ENCODE measurements at places on chromosomes 1 and 21. TPM values are rescaled to one million over a fixed set of nuclear protein-coding genes. Genes with fewer than 3 reads are reported as not detected.

DNA sequence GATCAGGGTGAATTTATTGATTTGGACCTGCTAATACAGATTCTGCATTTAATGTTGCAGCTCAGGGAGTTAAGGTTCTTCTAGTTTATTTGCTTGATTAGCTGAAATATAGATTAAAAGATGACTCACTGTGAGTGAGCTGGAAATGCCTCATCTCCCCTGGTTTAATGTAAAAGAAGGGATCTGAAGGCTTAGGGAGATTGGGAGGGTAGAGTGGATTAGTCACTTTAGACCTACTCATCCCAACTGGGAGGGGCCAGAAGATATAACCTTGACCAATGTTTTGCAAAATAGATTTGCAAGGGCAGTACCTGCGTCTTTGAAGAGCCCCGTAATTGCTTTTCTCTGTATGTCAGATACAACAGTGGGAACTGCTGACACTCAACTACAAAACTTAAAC, 922.8 kb upstream of the ADGRL4 start:
- no peak for DNase-seq

Gene KRTAP12-2
- not detected for total RNA-seq

Gene PERM1
- not detected for total RNA-seq

Gene COQ8A
- total RNA-seq: 42.4 TPM

DNA sequence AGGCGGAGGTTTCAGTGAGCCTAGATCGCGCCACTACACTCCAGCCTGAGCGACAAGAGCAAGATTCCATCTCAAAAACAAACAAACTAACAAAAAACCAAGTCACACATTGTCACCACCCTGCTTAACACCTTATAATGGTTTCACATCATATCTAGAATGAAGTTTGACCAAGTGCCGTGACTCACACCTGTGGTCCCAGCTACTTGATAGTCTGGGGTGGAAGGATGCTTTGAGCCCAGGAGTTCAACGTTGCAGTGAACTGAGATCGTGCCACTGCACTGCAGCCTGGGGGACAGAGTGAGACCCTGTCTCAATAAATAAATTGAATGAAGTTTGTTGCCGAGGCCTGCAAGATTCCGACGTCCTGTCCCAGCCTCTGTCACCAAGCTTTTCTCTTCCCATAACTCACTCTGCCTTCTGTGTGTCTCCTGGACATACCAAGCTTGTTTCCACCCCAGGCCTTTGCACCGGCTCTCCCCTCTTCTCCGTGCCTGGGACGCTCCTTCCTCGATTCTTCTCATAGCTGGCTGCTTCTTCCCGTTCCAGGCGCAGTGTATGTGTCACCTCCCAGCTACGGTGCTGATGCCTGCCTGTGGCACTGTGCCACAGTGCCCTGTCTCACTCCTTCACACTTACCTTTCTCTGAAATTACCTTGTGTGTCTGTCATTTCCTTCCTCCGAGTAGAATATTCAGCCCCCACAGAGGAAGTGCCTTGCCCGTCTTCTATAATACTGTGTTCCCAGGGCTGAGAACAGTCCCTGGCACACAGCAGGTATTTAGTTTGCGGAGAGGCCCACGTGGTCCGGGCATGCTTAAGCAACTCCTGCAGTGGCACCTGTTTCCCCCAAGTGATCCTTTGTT, 3.8 kb upstream of the SELENON start:
- no peak for DNase-seq

- DNase-seq: no peak
Observed at GRCh38 chr1:166289309-166290050, 122.7 kb upstream of the FAM78B start.

DNA sequence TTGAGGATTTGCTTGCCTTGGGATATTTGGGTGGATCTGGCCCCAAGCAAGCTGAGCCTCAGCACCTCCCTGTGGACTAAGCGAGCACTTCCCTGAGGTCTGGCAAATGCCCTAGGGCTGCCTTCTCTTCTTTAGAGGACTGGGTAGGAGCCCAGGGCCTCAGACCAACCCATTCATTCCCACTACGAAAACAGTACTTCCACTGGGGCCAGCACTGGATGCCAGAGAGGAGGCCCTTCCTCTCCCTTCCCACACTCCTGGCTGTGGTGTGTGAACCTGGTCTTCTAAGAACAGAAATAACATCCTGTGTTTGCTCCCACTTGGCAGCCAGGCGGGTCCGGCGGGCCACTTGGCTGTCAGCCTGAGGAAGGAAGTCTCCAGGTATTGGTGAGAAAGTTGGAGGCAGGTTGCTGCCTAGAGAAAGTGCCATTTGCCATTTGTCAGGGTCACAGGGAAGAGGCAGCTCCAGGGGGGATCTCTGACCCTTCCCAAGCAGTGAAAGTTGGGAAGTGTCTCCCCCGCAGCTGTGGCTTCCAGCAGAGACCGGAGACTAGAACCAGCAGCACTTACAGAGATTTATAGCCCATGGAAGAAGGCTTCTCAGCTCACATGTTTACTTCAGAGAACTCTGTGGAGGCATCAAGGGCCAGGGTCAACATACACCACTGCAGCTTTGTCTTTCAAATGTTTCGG, 323.5 kb downstream of the SIPA1L2 start:
- no peak for DNase-seq

- DNase-seq: no peak
Observed at GRCh38 chr1:25873120-25873519, 2.4 kb downstream of the PAQR7 start.

GRCh38 chr1:156842618-156843300, 16.2 kb downstream of the INSRR start:
- DNase-seq: no peak

DNA sequence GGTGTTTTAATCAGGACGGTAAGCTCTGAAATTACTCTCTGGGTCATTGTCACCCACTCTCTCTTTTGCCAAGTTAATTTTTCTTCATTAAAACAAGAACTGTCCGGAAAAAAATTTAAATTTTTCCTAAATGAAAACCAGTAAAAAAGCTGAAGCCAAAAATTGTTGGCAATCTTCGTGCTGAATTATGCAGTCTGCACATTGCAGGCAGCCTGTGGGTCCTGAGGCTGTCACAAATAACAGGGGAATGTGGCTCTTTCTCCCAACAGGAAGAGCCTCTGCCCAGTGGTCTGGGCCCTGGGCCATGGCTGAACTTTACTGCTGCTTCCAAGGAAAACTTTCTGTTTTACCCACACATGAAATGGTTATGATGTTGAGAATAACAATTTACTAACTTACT, 153.9 kb upstream of the SPAG17 start:
- no peak for DNase-seq

DNA sequence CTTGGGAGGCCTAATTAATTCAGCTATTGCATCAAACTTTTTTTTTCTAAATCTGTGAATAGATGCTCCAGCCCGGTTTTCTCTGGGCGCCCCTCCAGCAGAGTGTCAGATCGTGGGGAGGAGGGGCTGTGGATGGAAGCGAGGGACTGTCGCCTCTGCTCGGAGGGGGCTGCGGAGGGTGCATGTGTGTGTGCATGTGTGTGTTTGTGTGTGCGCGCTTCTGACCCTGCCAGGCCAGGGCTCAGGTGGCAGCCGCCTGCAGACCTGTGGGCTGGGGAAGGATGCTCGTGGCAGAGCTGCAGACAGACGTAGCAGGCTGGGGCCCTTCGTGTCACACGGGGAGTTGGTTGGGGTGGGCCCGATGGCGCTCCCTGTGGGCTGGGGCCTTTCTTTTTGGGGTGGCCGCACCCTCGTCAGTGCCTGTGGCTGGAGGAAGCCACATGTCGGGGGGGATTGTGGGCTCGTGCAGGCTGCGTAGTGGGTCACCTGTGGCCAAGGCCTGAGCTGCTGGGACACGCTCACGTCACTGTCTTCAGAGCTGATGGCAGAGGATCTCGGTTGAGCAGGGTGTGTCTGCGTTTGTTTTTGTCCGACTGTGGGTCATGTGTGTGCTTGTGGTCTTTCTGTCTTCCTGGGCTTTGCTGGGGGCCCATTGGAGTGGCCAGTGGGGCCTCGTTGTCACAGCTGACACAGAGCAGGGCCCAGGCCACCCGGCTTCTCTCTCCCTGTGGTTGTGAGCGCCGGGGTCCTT, 2.8 kb downstream of the SKI start:
- peak; percentile 74 for DNase-seq

DNA sequence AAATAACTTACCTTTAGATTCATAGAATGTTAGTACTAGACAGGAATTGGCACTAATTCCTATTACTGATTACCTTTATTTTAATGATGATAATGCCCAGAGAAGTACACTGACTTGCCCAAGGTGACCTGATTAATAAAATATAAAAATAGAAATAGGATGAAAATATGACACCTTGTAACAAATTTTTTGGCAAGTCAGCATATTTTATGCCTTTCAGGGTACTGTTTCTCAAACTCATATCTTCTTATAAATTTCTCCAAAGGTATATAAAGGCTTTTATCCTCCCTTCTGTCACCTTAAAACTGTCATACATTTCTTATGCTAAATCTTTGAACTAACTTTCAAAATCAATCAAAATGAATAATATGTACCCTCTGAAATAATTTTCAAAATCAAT, 171.4 kb downstream of the LRRC40 start:
- no peak for DNase-seq

- no peak for DNase-seq
Observed at GRCh38 chr1:58402444-58402843, 144.1 kb downstream of the OMA1 start.

- no peak for DNase-seq
Observed at GRCh38 chr1:29592261-29592615, 355.9 kb downstream of the PTPRU start.

DNA sequence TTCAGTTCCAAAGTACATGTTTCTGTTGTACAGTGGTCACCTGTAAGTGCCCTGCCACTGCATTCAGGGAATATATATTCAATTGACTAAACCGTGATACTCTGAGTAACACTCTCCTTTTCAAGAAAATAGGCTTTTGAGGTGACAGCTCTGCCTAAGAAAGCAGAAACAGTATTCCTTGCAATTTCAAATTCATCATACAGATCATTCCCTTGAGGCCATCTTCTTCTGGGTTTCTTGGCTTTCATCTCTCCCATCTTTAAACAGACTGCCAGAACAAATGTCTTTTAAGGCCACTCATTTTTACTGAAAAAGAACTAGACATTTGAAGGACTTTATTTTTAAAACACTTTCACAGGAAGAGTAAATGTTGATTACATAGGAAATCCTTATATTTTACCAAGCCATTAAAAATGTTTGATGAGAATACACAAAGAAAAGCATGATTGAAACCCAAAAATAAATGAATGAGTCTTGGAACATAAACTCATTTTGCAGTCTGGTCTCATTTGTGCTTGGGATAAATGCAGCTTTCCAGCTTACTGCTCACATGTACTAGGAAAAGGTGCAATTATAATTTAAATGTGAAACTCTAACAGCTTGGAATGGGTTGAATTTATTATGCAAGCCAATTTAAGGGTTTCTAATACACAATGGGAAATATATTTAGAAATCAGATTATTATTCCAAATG, 34.7 kb downstream of the PLPPR5 start:
- DNase-seq: no peak

DNA sequence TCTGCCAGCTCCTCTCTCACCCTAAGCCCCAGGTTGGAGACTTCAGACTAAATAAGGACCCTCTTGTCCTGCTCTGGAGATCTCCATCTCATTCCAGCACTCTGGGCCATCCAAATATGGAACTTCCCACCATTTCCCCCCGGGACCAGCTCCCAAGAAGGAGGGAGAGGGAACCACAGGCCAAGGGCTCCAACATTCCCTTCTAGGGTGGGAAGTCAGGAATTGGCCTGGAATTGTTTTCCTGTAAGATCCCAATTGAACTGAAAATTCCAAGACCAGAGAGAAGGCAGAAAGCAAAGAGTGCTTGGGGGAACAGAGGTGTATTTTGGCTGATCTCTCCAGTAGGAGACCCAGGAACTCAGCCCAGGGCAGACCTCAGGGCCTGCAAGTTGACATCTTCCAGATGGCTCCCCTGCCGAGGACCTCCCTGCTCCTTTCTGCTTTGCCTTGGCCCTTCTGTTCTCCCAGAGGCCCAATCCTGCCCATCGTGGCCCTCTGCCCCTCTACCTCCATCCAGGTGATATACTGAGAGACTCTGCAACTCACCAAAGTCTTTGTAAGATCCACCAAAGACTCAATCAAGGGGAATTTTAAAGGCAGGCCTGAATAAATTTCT, 14.9 kb downstream of the CSRP1 start:
- DNase-seq: no peak

DNA sequence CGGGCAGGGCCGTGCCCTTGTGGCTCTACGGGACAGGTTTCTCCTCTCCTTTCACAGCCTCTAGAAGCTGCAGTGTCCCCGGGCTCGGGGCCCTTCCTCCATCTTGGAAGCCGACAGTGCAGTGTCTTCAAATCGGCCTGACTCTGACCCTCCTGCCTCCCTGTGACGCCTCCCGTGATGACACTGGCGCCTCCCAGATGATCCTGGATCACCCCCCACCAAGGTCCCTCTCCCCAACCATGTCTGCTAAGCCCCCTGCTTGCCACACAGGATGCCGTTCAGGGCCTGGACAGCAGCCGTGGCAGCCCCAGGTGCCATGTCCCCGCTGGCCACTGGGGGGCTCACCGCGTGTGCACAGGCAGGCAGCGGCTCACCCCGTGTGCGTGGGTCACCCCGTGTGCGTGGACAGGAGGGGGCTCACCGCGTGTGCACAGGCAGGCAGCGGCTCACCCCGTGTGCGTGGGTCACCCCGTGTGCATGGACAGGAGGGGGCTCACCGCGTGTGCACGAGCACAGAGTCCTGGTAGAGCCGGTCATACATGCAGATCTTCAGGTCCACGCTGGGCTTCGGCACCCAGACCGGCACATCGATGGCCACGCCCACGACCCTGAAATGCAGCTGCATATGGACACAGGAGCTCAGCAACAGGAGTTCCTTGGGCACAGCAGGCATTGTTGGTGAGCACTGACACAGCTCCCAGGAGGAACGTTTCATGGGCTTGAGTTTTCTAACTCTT, 24.9 kb upstream of the TMEM52 start:
- no peak for DNase-seq

Gene CFHR5
- not detected for total RNA-seq

DNA sequence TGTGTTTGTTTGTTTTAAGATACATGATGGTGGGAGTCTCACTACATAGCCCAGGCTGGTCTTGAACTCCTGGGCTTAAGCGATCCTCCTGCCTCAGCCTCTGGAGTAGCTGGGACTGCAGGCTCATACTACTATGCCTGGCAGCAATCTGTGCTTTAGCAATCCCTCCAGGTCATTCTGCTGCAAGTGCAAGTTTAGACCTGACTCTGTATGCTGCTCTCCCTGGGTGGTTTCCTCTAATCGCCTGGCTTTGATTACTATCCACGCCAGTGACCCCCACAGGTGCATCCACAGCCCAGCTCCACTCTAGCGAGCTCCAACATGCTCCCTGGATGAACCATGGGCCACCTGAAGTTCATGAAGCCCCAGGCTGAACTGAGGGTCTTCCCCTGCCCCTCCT, 15.5 kb upstream of the PABPC4 start:
- no peak for DNase-seq

DNA sequence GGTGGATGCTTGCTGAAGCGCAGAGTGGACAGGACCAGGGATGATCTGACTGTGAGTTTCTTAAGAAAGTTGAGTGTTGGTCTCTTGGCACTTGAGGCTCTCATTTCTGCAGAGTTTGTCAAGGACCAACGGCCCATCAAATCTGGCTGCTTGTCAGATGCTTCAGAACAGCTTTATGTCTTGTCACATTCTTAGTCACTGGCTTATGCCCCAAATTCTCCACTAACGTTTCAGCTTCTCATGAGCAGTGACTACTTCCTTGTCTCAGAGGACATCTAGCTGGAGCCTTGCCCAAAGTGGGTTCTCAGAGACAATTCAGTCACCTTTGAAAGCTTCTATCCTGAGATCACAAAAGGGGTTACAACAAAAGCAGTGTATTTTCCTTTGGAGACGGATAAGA, 92.3 kb downstream of the ST6GALNAC5 start:
- no peak for DNase-seq
